ENCODE measurements at places on chromosomes 2 and 18.

- DNase-seq = no peak
Observed at GRCh38 chr2:160087854-160088745, 25.7 kb upstream of the PLA2R1 start.

- no peak for DNase-seq
Observed at GRCh38 chr2:101883860-101884259, 107.9 kb upstream of the IL1R2 start.

DNA sequence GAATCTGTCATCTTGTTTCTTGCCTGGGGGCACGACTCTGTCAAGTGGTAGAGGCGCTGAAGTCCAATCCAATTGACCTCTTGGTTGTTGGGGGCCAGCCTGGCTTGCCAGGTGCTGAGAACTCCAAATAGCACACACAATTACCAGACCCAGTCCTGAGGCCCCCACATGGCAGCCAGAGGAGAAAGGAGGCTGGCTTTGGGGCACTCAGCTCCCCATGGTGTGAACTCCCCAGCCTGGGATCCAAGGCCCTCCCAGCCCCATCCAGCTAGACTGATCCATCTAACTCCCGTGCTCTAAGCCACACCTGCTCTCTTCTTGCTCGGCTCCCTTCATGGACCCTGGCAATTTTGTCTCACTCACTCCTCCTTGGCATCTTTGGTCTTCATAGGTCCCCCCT, 170.0 kb downstream of the CELF4 start:
- no peak for DNase-seq

DNA sequence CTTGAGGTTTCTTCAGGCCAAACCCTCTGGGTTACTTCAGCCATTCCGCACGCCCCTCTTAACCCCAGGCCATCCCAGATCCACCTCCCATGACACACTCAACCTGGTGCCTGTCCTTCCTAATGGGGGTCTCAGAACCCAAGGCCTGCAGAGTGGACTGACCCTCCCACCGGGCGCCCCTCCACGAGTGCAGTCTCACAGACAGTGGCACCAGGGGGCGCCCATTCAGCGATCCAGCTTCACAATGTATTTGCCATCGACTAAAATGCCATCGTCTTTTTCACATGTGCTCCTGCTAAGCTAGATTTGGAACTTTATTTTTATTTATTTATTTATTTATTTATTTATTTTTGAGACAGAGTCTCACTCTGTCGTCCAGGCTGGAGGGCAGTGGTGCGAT, 38.5 kb downstream of the INPP5D start:
- no peak for DNase-seq

GRCh38 chr2:159017837-159018236, 49.4 kb downstream of the TANC1 start:
- DNase-seq = no peak

DNA sequence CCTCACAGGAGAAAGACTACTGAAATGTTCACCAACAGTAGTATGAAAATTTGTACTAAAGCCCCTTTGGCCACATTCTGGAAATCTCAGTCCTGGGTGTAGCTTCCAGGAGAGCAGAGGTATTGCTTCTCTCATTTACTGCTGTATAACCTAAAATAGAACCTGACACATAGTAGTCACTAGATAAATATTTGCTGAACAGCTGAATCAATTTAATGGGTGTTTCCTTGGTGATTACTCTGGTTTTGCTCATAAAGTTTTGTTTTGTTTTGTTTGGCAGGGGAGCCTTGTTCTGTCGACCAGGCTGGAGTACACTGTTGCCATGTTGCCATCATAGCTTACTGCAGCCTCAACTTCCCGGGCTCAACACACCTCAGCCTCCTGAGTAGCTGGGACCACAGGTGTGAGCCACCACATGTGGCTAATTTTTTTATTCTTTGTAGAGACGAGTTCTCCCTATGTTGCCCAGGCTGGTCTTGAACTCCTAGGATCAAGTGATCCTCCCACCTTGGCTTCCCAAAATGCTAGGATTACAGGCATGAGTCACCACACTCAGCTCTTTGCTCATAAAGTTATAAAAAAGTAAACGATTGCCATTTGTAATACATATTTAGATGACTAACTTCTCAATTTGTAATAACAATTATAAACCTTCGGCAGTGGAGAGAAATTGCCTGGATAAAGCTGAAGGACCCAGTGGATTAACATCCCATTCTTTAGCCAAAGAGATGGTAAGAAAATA, 11.5 kb upstream of the PARD3B start:
- DNase-seq = no peak

DNA sequence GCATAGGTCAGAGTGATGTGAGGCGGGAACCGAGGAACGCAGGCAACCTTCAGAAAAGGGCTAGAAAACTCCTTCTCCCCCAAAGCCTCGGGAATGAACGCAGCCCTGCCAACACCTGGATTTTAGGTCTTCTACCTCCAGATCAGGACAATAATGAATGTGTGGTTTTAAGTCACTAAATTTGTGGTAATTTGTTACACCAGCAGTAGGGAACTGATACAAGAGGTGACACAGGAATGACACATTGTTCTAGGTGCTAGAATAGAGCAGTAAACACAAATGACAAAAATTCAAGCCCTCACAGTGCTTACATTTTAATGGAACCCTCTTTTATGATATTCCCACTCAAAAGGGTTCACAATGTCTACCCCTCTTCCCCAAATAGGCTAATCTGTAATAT, 39.2 kb upstream of the EML4 start:
- DNase-seq = no peak

GRCh38 chr2:45935791-45936622, 284.5 kb downstream of the PRKCE start:
- no peak for DNase-seq

DNA sequence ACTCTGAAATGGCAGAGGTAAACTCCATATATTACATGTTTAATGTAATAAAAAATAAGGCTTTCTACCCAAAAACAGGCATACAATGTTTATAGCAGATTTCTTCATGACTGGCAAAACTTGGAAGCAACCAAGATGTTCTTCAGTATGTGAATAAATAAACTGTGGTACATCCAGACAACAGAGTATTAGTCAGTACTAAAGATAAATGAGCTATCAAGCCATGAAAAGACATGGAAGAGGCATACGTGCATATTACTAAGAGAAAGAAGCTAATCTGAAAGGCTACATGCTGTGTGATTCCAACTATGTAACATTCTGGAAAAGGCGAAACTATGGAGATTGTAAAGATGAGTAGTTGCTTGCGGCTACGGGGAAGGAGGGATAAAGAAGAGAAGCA, 97.4 kb downstream of the OSR1 start:
- DNase-seq = no peak

All from stimulated activated CD8-positive, alpha-beta memory T cell treated with anti-CD3 and anti-CD28 coated beads, Interleukin-15, amount 100 ng/mL, for 24 hours (primary cell).